Muscle of arm (tissue), 14 donors: ENCODE measurements at places on chromosomes 3 and 15. TPM values are rescaled to one million over a fixed set of nuclear protein-coding genes. Genes with fewer than 3 reads are reported as not detected.

- no peak for DNase-seq
These were observed 10.6 kb upstream of the ITPKA start for GRCh38 chr15:41483115-41483514.

DNA sequence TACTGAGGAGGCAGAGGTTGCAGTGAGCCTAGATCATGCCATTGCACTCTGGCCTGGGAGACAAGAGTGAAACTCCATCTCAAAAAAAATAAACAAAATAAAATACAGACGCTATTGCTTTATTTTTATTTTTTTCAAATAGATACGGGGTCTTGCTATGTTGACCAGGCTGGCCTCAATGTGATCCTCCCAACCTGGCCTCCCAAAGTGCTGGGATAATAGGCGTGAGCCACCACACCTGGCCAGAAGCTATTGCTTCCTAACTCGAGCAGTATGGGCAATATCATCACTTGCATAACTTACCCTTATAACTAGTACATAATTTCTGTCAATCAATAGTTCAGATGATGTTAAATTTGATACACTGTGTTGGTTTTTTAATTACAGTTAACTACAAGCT, 3.0 kb downstream of the ARF4 start:
- no peak for DNase-seq

- peak; percentile 42 for DNase-seq
These were observed 148.9 kb upstream of the IL12A start for GRCh38 chr3:159839561-159840379.

DNA sequence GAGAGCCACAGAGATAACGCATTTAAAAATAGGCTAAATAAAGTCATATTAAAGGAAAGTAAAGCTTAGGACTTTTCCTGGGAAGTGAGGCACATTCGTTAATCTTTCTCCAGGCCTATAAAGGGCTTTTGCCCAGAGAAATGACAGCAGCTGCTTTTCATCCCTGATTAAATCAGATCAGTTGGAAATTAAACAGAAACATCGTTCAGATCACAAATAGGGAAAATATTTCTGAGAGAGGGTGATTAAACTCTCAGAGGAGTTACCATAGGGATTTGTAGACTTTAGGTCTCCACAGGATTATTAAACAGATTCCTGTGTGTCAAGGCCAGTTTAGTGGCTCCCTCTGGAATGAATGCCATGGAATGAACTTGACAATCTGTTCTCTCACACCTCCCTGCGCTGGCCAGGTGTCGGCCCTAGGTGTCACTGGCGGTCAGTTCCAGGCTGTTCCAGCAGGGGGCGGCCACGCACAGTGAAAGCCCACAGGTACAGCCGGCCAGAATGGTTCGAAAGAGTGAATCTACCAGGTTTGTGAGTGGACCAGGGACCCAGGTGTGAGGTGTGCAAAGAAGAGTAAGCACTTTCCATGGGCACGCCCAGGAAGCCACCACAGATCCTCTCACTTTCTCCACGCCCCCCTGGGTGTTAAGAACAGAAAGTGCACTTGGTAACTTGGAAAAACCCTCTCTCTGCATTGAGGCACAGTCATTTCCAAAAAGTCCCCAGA, 253.0 kb upstream of the RASGRP1 start:
- peak; percentile 71 for DNase-seq

GRCh38 chr15:83854950-83855707, 201.2 kb downstream of the ADAMTSL3 start:
- no peak for DNase-seq

- no peak for DNase-seq
These were observed 124.8 kb downstream of the EDEM1 start for GRCh38 chr3:5312290-5312689.

DNA sequence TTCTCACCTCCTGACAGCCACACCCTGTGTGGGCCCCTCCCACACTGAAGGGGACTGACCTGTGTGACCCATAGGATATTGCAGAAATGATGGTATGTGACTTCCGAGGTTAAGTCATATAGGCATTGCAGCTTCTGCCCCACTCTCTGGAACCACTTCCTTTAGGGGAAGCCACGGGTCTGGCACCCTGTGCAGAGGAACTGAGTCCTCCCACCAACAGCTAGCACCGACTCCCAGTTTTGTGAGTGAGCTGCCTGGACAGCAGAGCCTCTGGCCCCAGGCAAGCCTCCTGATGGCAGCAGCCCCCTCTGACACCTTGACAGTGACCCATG, 24.6 kb upstream of the SLC6A6 start:
- no peak for DNase-seq

- no peak for DNase-seq
These were observed 31.2 kb downstream of the FOXB1 start for GRCh38 chr15:60035344-60035743.

GRCh38 chr3:112738366-112738765, 97.4 kb upstream of the CCDC80 start:
- no peak for DNase-seq

DNA sequence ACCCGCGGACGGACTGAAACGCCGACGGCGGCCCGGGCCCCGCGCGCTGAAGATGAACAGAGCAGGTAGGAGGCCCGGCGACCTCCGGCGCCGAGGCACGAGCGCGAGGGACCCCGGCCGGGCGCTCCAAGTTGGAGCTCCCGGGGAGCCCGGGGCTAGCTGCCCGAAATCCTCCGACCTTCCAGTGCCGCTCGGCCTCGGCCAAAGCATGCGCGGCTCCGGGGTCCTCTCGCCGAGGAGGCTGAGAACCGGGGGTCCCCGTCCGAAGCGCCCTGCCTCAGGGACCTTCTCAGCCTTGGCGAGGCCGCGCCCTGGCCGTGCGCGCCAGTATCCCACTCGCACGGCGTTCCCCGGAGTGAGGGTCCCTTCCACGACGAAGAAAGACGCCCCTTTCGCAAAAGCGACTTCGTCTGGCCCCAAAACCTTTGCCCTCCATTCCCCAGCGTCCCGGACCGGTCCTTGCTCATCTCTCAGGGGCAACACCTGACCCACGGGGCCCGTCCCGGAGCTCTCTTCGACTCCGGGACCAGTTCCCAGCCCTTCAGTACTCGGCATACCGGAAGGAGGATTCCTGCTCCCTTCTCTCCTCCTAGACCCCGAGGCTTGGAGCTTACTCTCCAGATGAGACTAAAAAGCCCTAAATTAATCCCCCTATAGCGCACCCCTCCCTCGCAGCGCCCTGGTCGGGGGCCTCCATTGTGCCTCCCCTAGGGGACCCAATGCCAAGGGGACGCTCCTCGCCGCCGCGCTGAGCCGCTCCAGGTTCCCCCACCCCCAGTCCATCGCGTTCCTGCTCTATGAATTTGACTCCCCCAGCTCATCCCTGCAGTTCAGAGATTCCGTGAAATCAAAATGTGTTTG, 7.7 kb upstream of the FGD5 start:
- DNase-seq = no peak

GRCh38 chr15:70098461-70099166, 897 bp upstream of the TLE3 start:
- DNase-seq = no peak

DNA sequence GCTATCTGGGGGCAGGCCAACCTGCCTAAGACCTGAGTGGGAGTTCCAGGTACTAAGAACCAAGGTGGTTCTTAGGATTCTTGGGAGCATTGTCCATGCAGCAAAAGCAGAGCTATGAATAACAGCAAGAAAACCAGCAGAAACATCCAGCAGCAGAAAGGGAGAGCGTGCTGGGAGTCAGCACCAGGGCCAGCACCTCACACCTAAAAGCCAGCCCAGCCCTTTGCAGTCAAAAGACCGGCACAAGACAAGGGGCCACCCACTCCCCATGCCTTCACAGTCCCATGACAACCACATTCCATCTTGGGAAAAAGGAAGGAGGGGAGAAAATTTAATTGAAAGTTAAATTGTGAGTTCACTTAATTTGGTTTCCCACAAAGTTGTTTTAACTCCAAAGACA, 364.9 kb downstream of the AGBL1 start:
- no peak for DNase-seq

DNA sequence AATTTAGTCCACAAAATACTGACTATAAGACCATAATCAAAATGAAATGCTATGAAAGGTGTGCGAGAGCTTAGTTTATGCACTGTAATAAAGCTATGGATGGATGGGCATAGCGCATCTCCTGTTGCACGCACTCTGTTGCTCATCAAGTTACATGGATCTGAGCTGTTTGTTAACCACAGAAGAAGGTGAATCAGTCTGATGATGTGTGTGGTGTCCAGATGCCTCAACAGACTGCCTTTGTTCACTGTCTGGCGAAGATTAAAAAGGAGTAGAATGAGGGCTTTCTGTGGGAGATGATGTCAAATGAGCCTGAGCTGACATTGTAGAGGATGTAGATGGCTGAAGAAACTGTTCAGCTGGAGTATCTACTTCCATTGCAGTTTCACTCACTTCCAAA, 36.1 kb downstream of the NSMCE3 start:
- DNase-seq = no peak

GRCh38 chr3:52215351-52215750, 10.1 kb downstream of the TLR9 start:
- no peak for DNase-seq

- DNase-seq = no peak
These were observed 12.0 kb downstream of the MTMR10 start for GRCh38 chr15:30979457-30979856.

- DNase-seq = no peak
These were observed 3.5 kb upstream of the POPDC2 start for GRCh38 chr3:119663885-119664284.

- DNase-seq = no peak
These were observed 354.6 kb downstream of the CADM2 start for GRCh38 chr3:85313380-85313779.

GRCh38 chr3:52233968-52234367, 5.0 kb downstream of the TWF2 start:
- DNase-seq = no peak

GRCh38 chr15:87131067-87131466, 1051.4 kb downstream of the AGBL1 start:
- no peak for DNase-seq

DNA sequence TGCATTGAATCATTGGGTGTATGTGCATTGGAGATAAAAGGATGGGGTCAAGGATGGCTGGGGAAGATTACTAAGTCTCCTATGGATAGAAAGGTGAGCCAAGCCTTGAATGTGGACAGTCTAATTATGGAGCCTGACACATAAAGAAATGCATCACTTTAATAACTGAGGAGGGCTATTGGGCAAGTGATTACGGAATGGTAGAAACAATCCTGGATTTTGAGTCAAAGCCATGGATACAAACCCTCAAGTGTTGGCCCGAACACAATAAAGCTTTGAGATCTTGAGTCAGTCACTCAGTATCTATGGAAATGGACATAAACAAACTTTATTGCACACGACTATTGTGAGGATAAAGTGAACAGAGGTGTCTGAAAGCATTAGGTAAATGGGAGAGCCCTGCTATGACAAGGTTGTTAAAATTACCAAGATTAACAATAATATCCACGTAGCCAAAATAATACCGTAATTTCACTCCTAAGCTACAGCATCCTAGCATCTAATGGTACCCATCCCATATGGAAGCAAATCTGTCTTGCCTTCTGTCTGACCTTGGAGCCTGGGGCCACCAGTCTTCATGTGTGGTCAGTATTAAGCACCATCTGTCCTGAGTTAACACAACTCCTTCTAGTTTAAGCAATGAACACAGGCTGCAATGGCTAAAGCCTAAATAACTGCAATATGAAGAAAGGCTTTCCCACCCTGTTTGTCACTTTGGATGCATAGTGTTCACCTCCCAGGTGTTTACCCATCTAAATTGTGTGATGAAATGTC, 136.9 kb upstream of the PRICKLE2 start:
- no peak for DNase-seq

Gene SKOR1
- 0.50 TPM for polyA plus RNA-seq

Gene CELSR3
- 0.60 TPM for polyA plus RNA-seq

Gene CEMIP
- polyA plus RNA-seq = not detected

Gene CCR5
- 0.38 TPM for polyA plus RNA-seq

Gene GPR62
- polyA plus RNA-seq = 0.33 TPM

Gene PTH1R
- 38.4 TPM for polyA plus RNA-seq

Gene MED12L
- polyA plus RNA-seq = 8.9 TPM

Gene ATG7
- 16.1 TPM for polyA plus RNA-seq

Gene GALK2
- 17.2 TPM for polyA plus RNA-seq

Gene CDHR4
- polyA plus RNA-seq = 0.10 TPM

Gene GOLGA6B
- not detected for polyA plus RNA-seq

Gene CLDN16
- 0.37 TPM for polyA plus RNA-seq

Gene CSNK1G1
- 14.6 TPM for polyA plus RNA-seq

Gene PIERCE2
- 2.4 TPM for polyA plus RNA-seq
